Renal cortex interstitium (tissue), 15 donors: ENCODE measurements at places on chromosomes 1 and 21. TPM values are rescaled to one million over a fixed set of nuclear protein-coding genes. Genes with fewer than 3 reads are reported as not detected.

DNA sequence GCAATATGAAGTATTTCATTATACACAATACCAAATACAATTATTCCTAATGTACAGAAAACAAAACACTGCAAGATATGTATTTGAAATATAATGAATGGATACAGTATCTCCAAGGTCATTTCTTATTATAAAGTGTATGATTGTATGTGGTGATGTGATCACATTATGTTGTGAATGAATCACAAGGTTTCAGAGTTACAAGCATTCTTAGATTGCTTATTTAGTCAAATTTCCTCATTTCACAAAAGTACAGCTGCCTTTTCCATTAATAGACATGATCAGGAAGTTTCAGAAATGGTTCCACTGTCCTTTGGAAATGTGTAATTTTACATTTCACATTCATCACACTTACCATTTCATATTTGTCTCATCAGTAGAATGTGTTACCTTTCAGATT, 28.3 kb upstream of the NEK7 start:
- DNase-seq, result no peak

DNA sequence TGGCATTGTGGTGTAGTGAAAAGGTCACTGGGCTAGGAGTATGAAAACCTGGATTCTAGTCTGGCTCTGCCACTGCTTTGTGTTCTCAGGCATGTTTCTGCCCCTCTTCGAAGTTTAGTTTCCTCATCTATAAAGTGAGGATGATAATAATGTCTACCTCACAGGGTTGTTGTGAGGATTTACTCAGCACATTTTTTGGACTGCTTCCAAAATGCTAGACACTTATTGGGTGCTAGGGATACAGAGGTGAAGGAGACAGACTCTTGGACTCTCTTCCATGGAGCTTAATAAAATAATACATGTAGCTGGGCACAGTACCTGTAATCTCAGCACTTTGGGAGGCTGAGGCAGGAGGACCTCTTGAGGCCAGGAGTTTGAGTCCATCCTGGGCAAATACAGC, 3.6 kb downstream of the KIF2C start:
- DNase-seq, result no peak

DNA sequence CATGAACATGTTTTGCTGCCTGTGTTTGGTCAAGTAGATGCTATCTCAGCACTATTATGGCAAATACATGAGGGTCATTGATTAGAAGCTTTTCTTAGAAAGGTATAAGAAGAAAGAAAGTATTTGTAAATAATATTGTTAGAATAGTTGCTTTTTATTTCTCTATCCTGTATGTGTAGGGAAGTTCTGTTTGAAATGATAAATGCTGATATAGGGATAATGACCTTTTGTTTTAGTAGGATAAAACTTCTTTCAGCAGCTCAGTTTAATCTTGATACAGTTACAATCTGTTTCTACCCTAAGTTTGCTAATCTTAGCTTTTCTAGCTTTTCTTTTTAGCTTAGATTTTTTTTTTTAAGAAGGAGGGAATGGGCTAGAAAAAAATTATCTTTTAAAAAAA, 63.3 kb downstream of the USP25 start:
- no peak for DNase-seq

DNA sequence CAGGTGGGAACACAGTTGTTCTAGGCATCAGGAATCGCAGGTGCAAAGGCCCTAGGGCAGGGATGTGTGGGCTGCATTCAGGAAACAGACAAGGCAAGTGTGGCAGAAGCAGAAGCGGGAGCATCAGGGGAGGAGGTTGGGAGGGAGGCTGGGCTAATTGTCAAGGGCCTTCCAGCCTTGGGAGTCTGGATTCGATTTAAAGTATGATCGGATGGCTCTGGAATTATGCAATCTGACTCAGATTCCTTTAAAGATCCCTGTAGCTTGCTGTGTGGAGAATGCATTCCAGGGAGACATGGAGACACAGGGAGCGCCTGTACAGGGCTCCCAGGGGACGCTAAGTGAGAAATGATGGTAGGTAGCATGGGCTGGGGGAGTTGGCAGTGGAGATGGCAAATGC, 86.5 kb downstream of the LACTBL1 start:
- DNase-seq, result no peak

Gene PLOD1
- 92.9 TPM for polyA plus RNA-seq

Gene RPS27
- polyA plus RNA-seq, result 3,295 TPM

GRCh38 chr1:174225499-174226204, 66.3 kb downstream of the RABGAP1L start:
- no peak for DNase-seq

Gene ADORA3
- polyA plus RNA-seq, result 0.50 TPM

DNA sequence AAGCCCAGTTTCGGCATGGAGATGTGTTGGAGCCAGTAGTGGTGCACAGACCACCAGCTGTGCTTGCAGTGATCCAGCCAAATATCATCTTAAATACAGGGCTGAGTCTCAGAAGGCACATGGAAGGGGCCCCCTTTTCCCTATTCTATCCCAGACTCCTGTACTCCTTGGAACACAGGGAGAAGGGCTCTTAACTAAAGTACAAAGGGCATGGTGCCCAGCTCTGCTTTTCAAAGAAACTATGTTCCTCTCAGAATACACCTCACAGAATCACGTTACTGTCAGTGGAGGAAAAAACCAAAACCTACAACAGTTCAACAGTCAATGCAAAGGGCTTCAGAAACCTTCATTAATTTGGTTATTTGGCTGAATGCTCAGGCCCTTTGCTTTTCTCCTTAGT, 180.6 kb upstream of the C1orf105 start:
- DNase-seq, result peak; percentile 17
